ENCODE measurements at places on chromosomes 1 and 21. TPM values are rescaled to one million over a fixed set of nuclear protein-coding genes. Genes with fewer than 3 reads are reported as not detected.

KIF21B gene
- total RNA-seq = 5.6 TPM

PAQR6 gene
- 6.4 TPM for total RNA-seq

NOL9 gene
- 26.8 TPM for total RNA-seq

CAMK2N1 gene
- 17.5 TPM for total RNA-seq

KRTAP8-1 gene
- total RNA-seq = not detected

VWA5B1 gene
- total RNA-seq = not detected

CELA3B gene
- total RNA-seq = not detected

TMEM125 gene
- total RNA-seq = 0.64 TPM

PROK1 gene
- total RNA-seq = not detected

CAMTA1 gene
- 69.2 TPM for total RNA-seq

FALEC gene
- total RNA-seq = 0.43 TPM

STYXL2 gene
- 0.82 TPM for total RNA-seq

PYHIN1 gene
- total RNA-seq = not detected

DNA sequence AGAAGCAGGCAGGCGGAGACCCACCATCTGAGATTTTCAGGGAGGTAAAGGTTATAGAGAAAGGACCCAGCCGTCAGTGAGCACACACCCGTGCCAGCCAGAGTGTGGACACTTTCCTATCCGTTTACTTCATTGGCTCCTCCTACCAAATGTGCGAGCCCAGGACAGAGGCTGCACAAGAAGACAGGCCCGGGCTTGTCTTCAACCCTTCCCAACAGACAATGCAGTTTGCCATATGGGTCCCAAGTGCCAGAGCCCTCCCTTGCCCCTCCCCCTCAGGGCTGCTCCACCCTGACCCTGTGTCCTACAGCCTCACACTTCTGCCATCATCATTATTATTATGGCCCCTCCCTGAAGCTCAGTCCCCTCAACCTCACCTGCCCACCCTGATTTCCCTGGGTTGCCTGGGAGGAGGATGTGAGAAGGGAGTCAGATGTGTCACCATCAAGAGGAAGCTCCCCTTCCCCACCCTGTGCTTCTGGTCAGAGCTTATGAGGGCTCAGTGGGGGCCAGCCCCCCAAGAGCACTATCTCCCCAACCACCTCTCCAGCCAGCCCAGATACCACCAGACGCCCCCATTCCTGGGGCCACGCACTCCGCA lies 9.4 kb downstream of the LAPTM5 start:
- no peaks in the 10 kb centered on the region for H3K36me3 ChIP-seq
- H3K27ac ChIP-seq = no peak overlapping the region
- no peak for DNase-seq
- no peak overlapping the region for H3K4me3 ChIP-seq
- H3K4me1 ChIP-seq = no peaks in the 10 kb centered on the region

GRCh38 chr1:35507947-35508346 lies 49.3 kb downstream of the KIAA0319L start:
- H3K36me3 ChIP-seq = no peaks in the 10 kb centered on the region
- DNase-seq = no peak
- H3K4me3 ChIP-seq = no peak overlapping the region
- H3K27ac ChIP-seq = no peak overlapping the region
- peaks cover 11% of the 10 kb centered on the region for H3K4me1 ChIP-seq

GRCh38 chr1:23751050-23751814 lies 8.0 kb downstream of the ELOA start:
- no peaks in the 10 kb centered on the region for H3K27me3 ChIP-seq
- H3K4me3 ChIP-seq = no peak overlapping the region
- peak; percentile 18 for DNase-seq
- H3K36me3 ChIP-seq = peaks cover 60% of the 10 kb centered on the region
- H3K27ac ChIP-seq = no peak overlapping the region

DNA sequence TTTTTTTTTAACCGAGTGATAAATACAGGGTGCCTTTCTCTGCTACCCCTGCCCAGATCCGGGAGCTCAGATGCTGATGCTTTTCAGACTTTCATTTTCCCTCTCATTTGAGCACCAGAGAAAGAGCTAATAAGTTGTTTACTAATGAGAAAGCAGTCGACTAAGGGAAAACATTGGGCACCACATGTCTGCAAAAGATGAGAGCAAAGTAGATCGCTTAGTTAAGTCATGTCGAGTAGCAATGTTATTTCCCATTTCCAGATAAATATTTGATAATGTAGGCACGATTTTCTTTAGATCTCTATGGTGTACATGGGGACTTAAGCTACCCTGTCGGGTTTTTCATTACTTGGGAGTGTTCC lies 1.2 kb downstream of the PKN2 start:
- no peak for DNase-seq
- H3K4me1 ChIP-seq = peaks cover 11% of the 10 kb centered on the region
- H3K4me3 ChIP-seq = peak overlapping the region; percentile 82
- peak overlapping the region; percentile 81 for H3K27ac ChIP-seq

GRCh38 chr1:33008051-33008914 lies 28.4 kb downstream of the AK2 start:
- peak; percentile 21 for DNase-seq
- H3K36me3 ChIP-seq = peaks cover 17% of the 10 kb centered on the region
- H3K27ac ChIP-seq = no peak overlapping the region
- peaks cover 38% of the 10 kb centered on the region for H3K4me1 ChIP-seq
- no peak overlapping the region for H3K4me3 ChIP-seq
- H3K27me3 ChIP-seq = no peaks in the 10 kb centered on the region

GRCh38 chr1:192951691-192952460 lies 107.3 kb downstream of the UCHL5 start:
- no peaks in the 10 kb centered on the region for H3K36me3 ChIP-seq
- peak overlapping the region; percentile 54 for H3K27ac ChIP-seq
- H3K4me3 ChIP-seq = no peak overlapping the region
- H3K27me3 ChIP-seq = no peaks in the 10 kb centered on the region

- DNase-seq = peak; percentile 16
- no peaks in the 10 kb centered on the region for H3K27me3 ChIP-seq
- peak overlapping the region; percentile 81 for H3K4me3 ChIP-seq
- H3K27ac ChIP-seq = peak overlapping the region; percentile 96
Measured at GRCh38 chr21:17818186-17819113, 706 bp downstream of the C21orf91 start.

DNA sequence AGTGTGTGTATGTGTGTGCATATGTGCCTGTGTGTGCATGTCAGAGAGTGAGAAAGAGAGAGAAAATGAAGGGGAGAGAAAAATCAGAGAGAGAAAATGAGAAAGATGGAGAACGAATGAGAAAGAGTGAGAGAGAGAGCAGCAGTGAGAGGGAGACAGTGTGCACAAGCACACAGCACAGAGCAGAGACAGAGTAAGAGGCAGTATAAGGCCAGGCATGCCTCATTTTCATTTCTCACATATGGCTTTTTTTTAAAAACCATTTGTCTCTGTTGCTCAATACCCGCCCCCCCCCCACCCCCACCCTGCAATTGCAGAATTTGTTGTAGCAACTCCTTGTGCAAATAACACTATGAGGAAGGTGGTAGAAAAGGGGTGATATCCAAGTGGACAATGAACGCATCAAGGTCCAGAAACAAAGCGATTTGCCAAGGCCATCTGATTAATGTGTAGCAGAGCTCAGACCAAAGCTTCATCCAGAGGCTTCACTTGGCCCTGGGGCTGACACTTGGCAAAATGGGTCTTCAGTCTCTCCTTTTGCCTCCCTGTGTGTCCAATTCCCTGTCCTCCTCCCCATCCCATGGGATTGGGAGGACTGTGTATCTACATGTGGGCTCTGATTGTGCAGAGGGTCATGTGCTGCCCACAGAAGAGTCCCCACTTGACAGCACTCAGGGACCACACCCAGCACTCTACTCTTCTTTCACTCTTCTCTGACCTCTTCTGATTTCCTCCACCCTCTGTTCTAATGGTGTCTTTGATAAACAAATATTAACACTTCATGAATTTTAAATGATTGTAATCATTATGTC lies 38.9 kb upstream of the HSD3B1 start:
- H3K27ac ChIP-seq = no peak overlapping the region
- DNase-seq = no peak
- H3K4me1 ChIP-seq = no peaks in the 10 kb centered on the region
- H3K4me3 ChIP-seq = no peak overlapping the region
- no peaks in the 10 kb centered on the region for H3K36me3 ChIP-seq

DNA sequence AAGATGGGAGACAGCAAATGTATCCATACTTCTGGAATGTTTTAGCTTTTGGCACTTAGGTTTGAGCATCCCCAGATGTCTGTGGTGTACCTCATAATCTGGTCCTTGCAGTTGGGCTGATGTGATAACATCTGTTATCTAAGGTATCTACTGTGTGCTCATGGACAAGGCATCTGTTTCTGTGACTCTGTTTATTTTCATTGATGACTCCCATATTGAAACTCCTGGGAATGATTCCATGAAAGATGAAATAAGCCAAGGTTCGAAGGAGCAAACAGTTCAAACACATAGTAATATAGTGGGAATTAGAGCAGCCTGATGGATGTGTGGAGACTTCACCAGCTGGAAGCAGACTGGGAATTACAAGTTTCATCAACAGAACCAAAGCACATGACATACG lies 20.7 kb upstream of the TRIM45 start:
- no peaks in the 10 kb centered on the region for H3K36me3 ChIP-seq
- H3K4me1 ChIP-seq = peaks cover 19% of the 10 kb centered on the region
- no peak overlapping the region for H3K4me3 ChIP-seq
- peak overlapping the region; percentile 60 for H3K27ac ChIP-seq

- H3K36me3 ChIP-seq = peaks cover 2% of the 10 kb centered on the region
- no peak for DNase-seq
Measured at GRCh38 chr1:41028034-41028642, 6.6 kb upstream of the SLFNL1 start.

DNA sequence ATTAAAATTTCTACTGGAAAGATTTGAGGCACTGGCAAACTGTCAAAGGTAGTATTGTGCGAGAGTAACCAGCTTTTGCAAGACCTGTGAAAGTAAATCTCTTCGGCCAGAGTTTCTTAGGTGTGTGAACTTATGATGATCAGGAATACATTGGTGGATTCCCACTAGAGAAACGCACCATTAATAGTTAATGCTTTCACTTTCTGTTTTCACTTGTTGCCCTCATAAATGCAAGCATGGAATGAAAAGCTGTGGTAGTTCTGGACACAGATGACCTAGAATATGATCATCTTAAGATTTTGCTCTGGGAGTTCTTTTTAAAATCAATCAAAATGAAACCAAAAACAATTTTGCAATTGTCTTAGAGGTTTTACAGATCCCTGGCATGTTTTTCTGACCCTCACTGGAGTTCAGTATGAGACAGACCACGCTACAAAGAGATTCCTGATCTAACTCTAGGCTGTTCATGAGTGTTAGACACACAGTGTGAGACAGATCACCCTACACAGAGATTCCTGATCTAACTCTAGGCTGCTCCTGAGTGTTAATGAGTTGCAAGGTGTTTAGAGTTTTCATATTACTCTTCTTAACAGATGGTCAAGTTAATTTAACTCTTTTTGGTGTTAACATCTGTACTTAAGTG lies 98.8 kb downstream of the SDCCAG8 start:
- H3K27ac ChIP-seq = no peak overlapping the region
- H3K4me1 ChIP-seq = no peaks in the 10 kb centered on the region
- DNase-seq = peak; percentile 11
- H3K36me3 ChIP-seq = peaks cover 6% of the 10 kb centered on the region
- no peaks in the 10 kb centered on the region for H3K27me3 ChIP-seq

- no peaks in the 10 kb centered on the region for H3K36me3 ChIP-seq
- no peaks in the 10 kb centered on the region for H3K4me1 ChIP-seq
- peaks cover 72% of the 10 kb centered on the region for H3K27me3 ChIP-seq
- no peak overlapping the region for H3K4me3 ChIP-seq
- H3K27ac ChIP-seq = no peak overlapping the region
Measured at GRCh38 chr21:33063907-33064622, 5.9 kb upstream of the OLIG1 start.

- no peaks in the 10 kb centered on the region for H3K36me3 ChIP-seq
- H3K4me3 ChIP-seq = no peak overlapping the region
- peaks cover 47% of the 10 kb centered on the region for H3K4me1 ChIP-seq
Measured at GRCh38 chr21:33687634-33688033, 45.3 kb downstream of the ITSN1 start.

- H3K4me1 ChIP-seq = no peaks in the 10 kb centered on the region
- no peaks in the 10 kb centered on the region for H3K27me3 ChIP-seq
- no peaks in the 10 kb centered on the region for H3K36me3 ChIP-seq
- no peak overlapping the region for H3K27ac ChIP-seq
Measured at GRCh38 chr1:158607296-158607695, 2.2 kb downstream of the OR10Z1 start.

DNA sequence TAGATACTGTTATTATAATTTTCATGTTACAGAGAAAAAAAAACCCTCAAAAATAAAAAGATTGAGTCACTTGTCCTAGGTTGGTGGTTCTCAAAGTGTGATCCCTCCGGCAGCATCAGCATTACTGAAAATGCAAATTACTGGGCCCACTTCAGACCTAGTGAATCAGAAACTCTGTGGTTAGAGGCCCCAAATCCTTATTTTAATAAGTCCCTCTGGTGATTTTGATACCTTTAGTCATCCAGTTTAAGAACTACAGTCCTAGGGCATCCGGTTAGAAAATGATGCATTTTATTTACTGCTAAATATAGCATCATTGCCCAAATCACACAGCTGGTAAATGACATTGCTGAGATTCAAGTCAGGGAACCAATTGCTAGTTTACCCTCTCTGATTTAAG lies 203.7 kb upstream of the RUNX1 start:
- no peaks in the 10 kb centered on the region for H3K27me3 ChIP-seq
- peaks cover 41% of the 10 kb centered on the region for H3K4me1 ChIP-seq
- H3K4me3 ChIP-seq = no peak overlapping the region
- no peaks in the 10 kb centered on the region for H3K36me3 ChIP-seq
- H3K27ac ChIP-seq = no peak overlapping the region

GRCh38 chr1:221418346-221418745 lies 323.5 kb downstream of the DUSP10 start:
- no peak overlapping the region for H3K27ac ChIP-seq
- no peaks in the 10 kb centered on the region for H3K36me3 ChIP-seq
- no peaks in the 10 kb centered on the region for H3K27me3 ChIP-seq
- no peak overlapping the region for H3K4me3 ChIP-seq

DNA sequence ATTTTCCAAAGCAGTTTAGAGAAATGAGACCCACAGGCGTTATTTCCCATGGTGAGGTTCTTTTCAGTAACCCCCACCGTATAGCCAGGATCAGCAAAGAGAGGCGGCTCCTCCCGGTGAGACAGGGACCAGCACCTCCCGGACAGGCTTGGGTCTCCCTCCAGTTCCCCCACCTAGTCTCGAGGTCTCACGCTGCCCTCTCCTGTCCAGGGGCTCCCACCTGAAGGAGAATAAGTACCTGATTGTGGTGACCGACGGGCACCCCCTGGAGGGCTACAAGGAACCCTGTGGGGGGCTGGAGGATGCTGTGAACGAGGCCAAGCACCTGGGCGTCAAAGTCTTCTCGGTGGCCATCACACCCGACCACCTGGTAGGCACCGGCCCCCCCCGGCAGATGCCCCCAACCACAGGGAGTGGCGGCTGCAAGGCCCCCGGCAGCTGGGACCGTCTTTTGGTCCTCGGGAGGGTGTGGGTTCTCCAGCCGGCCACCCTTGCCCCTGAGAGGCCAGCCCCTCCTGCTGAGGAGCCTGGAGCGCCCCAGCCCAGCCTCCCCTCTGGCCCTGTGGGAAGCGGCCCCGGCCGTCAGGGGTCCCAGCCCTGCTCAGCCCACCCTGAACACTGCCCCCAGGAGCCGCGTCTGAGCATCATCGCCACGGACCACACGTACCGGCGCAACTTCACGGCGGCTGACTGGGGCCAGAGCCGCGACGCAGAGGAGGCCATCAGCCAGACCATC lies 4.9 kb downstream of the COL6A1 start:
- no peak overlapping the region for H3K27ac ChIP-seq
- no peak overlapping the region for H3K4me3 ChIP-seq
- H3K4me1 ChIP-seq = peaks cover 28% of the 10 kb centered on the region
- no peaks in the 10 kb centered on the region for H3K27me3 ChIP-seq
- no peak for DNase-seq
- H3K36me3 ChIP-seq = peaks cover 18% of the 10 kb centered on the region

All from astrocyte (in vitro differentiated cells and primary cell).